ENCODE measurements at places on chromosomes 1 and 21.

GRCh38 chr1:200963076-200963475 is 60.4 kb downstream of the KIF21B start:
- no peak for DNase-seq

DNA sequence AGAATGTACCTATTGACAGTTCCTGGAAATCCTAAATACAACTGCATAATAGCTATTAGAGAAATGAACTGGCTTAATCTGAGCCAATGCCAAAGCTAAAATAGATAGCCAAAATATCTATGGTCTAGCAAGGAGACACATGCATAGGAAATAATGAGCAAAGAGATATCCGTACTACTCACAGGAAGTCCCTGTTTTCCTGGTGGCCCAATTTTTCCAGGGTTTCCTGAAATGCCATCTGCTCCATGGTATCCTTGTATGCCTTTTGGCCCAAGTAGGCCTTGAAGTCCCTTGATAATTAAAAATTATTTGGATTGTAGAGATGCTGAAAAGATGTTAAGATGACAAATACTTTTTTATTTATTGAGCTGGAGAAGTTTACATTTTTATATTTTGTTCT is 108.4 kb upstream of the ZNHIT6 start:
- DNase-seq: no peak

DNA sequence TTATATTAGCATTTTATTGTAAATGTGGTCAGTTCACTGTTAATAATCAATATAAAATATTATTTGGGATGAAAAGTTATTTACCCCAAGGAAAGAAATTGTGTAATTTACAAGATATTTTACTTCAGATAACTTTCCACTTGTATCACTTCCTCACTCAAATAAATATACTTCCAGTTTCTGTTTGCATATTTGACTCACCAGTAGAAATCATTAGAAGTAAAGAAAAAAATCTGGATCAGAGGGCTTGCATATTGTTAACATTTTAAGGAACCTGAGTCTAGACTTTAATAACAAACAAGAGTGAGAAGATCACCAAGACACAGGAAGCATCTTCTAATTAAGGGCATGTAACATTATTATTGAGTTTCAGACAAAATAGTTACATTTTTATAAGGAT is 347 bp upstream of the KRTAP20-4 start:
- no peak for DNase-seq

DNA sequence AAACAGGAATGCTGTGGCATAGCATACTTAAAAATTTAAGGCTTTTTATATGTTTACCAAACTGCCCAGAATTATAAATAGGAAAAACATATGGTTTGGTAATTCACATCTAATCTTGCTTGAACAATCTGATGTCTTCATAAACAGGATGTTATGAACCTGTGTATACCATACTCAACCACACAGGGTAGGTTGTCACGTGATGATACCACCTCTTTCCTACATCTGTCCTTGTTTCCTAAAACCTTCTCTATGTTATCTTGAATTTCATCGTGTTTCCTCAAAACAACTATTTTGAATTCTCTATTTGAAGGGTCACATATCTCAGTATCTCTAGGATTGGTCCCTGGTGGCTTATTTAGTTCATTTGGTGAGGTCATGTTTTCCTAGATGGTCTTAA is 631.0 kb upstream of the PKN2 start:
- DNase-seq: no peak

- no peak for DNase-seq
Observed at GRCh38 chr1:55045430-55045829, 6.1 kb downstream of the PCSK9 start.

DNA sequence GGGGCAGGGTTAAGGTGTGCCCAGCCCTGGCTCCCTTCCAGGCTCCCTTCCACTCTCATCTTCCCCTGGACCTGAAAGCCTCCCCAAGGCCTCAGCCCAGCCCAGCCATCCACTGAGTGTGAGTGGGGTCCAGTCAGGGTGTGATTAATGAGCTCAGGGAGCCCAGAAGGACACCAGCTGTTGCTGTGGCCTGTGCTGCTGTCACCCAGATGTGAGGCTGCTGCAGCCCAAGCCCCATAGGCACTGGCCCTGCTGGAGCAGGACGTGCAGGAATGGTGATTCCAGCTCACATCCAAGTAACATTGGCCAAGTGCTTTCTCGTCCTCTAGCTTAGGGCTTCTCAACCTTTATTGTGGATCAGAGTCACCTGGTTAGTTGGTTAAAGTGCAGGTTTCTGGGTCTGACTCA is 77.6 kb downstream of the EPHB2 start:
- no peak for DNase-seq

Measured in NCI-H1436 treated with DMSO at 0.1 percent for 48 hours (cell line).